ENCODE measurements at places on chromosomes 4 and X.
A peak's percentile ranks its signal among the peaks of the same experiment; 100 is the strongest.

- DNase-seq, result no peak
Observed at GRCh38 chrX:69280933-69281332, 115.7 kb upstream of the PJA1 start.

DNA sequence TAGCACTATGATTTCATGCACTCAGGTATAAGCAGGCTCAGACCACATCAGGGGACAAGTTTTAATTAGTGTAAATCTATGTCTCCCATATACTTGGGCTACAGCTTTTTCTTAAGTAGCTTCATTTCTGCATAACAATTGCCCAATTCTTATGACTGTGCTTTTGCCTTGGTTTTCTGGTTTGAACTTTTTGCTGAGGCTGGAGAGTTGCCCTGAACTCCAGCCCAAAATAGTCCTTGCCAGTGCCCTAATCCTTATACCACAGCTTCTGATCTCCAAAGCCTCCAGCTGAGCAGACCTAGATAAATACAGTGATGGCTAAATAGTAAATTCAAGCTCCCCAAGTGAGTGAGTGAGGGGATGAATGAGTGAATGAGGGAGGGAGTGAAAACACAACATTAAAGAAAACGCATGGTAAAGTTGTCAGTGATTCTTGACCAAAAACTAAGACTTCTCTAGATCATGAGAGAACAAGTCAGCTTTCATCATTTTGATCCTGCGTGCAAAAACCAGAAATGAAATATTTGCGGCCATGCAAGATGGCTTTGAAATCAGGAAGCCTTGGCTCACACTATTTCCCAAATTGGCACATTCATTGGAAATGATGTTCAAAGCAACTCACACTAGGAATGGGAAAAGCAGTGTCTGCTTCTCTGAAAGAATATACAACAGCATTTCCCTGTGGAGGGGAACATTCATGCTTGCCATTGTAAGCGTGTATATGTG, 437.1 kb upstream of the CTSO start:
- no peak for DNase-seq

DNA sequence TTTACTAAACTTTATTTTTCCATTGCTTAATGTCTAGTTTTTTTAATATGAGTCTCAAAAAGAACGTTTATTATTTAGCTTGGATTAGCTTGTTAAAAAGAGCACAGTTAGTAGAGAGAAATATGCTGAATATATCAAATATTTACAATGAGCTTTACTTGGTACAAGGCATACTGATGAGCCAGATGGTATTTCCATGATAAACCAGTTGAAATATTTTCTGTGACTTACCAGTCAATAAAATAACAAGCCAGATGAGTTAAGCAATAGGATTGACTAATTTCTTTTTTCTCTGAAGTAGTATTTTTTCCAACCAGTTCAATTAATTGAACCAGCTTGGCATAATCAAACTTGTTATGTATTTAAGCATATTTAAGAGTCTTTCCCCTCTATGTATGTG, 134.1 kb downstream of the KLHL34 start:
- DNase-seq, result no peak

DNA sequence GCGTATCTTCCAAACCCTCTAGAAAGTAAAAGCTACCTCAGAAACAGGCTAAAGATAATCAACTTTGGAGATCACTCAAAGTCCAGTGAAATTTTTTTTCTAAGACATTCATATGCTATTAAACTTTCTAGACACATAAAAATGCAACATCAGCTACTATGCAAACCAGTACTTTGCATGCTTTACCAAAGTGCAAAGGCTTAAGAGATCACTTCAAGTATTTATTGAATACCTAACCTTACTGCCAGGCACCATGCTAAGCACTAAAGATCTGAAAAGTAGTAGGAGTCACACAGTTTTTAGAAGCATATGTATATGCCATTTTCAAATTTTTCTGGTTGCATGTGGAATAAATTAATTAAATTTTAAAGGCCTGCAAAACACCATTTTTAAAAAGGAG, 115.8 kb downstream of the THOC2 start:
- DNase-seq, result no peak

GRCh38 chr4:73998040-73999011, at the start of gene CXCL5:
Gene CXCL5 (minus strand): TSS chr4:73998677. CDS start chr4:73998581, 96 bp downstream.
- DNase-seq, result no peak

DNA sequence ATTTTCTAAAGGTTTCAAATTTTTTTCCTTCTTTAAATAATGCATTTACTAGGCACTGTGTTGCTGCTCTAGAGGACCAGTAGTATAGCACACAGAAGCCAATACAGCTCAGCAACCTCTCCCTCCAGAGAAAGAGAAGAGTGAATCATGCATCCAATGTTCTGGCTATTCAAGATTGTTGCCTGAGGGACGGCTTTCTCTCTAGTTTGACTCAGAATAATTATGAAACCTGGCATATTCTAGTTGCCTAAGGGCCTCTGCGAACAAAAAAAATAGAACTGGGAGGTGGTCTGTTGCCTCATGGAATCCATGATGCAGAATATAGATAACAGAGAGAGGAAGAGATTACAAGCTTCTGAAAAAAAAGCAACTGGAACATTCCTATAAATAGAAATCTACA, 1233.3 kb upstream of the PABPC4L start:
- no peak for DNase-seq

DNA sequence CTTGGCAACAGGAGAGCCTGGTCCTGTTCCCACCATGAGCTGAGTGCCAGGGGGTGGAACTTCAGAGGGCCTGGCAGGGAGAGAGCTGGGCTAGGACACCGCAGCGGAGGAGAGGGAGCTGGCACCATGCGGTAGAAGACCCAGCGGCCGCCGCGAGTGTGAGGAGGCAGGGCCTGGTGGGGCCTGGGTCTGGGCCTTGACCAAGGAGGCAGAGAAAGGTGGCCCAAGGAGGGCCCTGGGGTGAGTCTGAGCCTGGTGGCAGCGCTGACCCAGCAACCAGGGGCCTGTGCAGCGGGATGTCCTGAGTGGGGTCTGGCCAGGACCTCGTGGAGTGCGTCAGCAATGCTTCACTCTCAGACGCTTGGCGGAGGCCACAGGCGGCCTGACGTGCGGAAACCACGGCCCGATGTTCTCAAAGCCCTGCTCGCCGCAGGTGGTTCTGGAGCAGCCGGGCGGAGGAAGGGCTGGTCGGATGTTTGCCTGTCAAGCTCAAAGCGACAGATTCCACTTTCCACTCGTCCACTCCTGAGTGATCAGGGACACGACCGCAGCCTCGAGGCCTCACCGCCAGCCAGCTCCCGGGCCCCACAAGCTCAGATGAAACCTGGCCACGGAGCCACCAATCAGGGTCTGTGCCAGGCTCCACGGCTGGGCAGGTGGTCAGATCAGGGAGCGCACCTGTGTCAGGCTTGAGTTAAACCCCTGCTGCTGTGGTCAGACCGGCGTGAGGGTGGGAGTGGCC, 20.8 kb downstream of the ATP5ME start:
- no peak for DNase-seq

DNA sequence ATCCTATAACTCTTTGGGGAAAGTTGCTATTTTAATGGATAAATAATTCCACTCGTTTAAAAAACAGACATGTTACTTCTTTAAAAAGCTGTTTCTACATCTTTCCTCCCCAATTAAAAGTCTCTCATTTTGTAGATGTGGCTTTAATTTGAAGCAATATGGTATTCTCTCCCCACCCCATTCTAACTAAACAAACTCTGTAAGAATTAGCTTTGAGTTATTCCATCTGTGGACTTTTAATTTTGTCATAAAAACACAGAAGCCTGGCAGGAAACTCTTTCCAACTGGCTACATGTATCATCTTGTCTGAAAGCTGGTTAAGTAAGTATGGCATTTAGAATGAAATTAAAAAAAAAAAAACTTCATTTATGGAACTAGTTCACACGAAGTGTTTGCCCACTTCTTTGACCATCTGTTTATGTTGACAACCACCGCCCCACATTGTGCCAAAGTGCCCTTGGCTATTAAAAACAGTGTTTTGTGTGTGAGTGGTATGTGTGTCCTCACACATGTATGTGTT, 140.3 kb downstream of the NAA11 start:
- no peak for DNase-seq

GRCh38 chrX:76148753-76149152, 24.1 kb upstream of the PBDC1 start:
- peak; percentile 64 for DNase-seq

DNA sequence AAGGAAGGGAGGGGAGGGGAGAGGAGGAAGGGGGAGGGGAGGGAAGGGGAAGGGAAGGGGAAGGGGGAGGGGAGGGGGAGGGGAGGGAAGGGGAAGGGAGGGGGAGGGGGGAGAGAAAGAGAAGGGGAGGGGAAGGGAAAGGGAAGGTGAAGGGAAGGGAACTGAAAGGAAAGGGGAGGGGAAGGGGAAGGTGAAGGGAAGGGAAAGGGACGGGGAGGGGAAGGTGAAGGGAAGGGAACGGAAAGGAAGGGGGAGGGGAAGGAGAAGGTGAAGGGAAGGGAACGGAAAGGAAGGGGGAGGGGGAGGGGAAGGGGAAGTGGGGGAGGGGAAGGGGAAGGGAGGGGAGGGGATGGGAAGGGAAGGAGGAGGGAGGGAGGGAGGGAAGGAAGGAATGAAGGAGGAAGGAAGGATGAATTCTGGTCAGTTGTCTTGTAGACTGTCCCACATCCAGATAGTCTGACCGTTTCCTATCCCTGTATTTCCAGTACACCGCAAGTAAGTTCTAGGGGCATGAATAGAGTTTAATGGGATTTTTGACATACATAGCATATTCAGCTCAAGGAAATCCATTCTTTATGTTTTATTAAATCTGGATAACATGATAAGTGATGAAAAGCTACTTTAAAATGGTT, 20.4 kb downstream of the HERC5 start:
- DNase-seq, result no peak

GRCh38 chrX:72478351-72478750, 94.3 kb downstream of the HDAC8 start:
- no peak for DNase-seq

DNA sequence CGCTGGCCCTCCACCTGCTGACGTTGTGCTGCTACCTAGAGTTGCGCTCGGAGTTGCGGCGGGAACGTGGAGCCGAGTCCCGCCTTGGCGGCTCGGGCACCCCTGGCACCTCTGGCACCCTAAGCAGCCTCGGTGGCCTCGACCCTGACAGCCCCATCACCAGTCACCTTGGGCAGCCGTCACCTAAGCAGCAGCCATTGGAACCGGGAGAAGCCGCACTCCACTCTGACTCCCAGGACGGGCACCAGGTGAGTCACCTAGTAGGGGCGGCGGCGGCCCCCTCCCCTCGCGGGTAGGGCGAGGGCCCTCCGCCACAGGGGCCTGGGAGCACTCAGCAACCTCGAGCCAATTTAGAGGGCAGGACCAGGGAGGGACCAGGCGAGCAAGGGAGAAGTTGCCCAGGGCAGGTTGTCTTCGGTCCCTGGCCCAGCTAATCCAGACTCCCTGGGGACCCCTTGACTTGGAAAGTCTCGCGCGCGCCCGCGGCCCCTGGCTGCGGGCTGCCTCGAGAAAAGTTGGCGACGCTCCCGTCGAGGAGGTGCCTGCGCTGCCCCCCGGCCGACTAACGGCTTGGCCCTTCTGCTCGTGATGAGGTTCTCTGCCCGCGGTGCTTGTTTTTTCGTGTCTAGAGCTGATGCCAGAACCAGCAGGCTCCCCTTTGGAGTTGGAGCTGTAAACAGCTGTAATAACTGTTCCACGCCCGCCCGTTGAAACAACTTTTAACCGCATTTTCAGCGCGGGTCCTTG, 717 bp downstream of the EDA start:
- DNase-seq, result no peak

DNA sequence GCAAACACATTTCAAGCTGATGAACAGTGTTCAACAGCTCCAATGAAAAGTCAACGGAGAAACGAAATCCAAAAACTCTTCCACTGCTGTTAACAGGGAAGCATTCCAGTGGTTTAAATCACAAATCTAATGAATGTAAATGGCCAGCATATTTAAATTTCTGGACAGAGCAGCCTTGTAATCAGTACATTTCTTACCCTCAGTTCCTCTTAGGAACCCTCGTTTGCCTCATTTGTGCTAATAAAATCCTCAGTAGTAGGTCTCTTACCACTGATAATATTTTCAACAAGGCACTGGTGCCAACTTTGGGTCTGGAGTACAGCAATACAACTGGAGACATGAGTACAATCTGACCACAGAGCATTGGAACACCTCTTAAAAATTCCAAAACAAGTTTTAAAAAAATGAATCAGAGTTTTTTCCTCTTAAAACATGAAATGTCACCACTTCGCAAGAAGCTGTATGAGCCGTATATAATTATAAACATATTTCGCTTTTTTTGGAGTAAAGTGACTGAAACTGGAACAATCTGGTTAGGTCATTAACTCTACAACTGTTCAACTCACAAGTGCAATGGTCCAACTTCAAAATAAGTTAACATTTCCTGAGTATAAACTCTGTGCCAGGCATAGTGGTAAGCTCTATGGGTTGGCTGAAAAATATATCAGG, 211.2 kb downstream of the CPEB2 start:
- no peak for DNase-seq

DNA sequence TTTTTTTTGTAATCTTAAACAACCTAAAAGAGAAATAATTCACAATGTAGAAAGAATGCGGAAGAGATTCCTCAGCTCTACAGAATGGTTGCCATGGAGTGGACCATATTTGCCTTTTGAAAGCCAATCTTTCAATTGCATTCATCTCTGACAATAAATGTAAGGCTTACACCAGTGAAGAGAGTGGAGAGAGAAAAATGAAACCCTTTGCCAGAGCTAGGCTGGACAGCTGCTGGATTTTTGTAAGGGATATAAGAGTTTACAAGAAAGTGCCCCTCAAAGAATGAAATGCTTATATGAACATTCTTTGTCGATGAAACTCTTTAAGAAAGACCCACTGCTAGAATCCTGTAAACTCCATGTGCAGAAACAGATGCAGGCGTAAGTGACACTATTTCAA, 66.0 kb upstream of the FAT1 start:
- DNase-seq, result no peak

DNA sequence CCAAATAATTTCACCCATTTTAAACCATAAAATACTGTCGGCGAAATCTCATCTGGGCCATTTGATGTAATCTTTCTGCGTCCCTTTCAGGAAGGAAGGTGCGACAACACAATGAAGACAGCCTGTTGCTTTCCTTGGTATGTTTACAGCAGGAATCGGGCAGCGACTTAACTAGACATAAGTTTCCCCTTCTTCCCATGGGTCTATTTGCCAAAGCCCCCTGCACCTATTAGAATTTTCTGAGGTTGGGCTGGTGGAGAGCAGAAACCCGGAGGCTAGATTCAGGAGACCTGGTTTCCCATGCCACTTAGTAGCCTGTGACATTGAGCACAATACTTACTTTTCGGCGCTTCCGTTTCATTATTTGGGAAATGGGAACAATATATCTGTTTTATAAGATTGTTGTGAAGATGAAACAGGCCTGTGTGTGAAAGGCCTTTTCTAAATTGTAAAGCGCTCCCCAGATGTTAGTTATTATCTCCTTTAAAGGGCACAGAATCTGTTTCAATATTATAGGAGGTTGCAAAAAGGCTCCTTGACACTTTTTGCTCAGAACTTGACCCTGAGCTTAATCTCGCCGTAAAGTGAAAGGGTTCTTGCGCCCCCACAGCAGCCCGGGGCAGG, 552 bp upstream of the AFF1 start:
- no peak for DNase-seq

DNA sequence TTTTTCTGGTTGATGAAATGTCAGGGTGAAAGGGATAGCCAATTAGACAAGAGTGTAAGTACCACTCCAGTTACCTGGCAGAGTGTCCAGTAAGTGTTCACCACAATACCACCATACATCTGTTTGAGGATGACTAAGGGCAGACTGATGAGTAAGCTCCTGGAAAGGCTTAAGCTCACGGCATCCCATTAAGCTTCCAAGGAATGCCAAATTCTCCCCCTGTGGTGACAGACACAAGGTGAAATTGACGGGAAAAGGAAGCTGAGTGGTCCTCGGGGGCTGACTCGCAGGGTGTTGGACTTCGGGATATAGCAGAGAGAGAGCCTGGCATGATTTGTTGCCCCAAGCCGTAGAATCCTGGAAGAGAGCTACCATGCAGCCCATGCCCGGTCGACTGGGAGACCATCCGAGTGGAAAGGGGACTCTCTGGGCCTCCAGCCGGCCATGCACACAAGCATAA, 7.6 kb upstream of the BST1 start:
- no peak for DNase-seq

Measured in CD4-positive, alpha-beta T cell treated with Interleukin-10 for 1 hour (primary cell).